ENCODE measurements at places on chromosomes 16 and 17. TPM values are rescaled to one million over a fixed set of nuclear protein-coding genes. Genes with fewer than 3 reads are reported as not detected.

DNA sequence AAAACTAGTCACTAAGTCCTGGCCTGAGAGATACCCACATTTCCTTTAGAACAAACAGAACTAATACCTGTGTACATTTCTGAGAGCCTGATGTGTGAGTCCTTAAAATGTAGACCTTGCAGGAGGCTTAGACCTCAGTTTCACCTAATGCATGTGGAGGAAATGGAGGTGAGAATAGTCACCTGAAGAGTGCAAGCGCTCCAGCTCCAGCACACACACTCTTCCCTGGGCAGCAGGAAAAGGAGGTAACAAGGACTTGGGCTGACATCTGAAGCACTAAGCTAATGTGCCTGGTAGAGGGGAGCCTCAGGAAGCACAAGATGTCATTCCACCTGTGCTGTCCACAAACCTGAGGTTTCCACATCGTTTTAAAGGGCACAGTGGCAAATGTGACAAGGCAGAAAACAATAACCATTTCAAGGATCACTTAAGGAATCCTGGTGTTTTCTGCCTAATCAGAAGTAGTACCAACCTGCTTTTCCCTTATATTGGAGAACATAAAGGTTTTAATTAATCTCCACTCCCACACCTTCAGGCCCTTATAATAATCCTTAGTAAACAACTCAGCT, 17.2 kb upstream of the RSL1D1 start:
- DNase-seq: no peak

DNA sequence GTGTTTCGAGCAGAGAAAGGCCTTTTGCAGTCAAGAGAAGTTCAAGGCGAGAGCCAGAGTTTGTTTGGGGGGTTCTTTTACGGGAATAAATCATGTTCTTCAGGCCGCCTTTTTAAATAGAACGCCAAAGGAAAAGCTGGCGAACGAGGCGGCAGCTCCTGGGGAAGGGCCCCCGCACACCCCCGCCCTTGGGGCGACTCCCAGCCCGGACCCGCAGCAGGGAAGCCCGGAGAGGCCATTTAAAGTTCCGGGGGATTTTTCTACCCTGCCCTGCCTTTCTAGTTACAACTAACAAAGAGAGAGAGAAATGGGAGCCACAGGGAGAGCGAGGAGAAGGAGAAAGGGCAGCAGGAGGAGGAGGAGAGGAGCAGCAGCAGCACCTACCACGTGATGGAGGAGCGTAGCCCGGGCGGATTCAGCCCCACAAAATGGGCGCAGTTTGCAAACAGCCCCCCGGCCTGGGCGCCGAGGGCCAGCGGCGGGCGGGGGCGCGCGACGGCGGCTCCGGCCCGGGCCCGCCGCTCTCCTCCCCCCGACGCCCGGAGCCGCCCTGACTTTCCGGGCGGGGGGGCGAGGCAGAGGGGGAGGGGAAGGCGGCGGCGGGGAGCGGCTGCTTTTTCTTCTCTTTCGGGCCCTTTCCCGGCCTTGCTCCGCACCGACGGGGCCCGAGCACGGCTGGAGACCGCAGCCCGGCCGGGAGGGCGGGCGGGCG, 634 bp downstream of the KANSL1 start:
- DNase-seq: peak; percentile 75

DNA sequence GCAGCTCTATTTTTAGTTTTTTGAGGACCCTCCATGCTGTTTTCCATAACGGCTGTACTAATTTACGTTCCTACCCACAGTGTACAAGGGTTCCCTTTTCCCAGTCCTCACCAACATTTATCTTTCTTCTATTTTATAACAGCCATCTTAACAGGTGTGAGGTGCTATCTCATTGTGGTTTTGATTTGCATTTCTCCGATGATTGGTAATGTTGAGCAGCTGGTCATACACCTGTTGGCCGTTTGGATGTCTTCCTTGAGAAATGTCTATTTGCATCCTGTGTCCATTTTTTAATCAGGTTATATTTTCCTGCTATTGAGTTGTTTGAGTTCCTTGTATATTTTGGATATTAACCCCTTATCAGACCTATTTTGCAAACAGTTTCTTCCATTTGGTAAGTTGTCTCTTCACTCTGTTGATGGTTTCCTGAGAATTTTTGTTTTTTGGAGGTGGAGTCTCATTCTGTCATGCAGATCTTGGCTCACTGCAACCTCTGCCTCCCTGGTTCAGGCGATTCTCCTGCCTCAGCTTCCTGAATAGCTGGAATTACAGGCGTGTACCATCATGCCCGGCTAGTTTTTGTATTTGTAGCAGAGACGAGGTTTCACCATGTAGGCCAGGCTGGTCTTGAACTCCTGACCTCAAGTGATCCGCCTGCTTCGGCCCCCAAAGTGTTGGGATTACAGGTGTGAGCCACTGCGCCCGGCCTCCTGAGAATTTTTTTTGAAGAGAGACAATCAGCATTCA, 279.6 kb downstream of the SNX29 start:
- no peak for DNase-seq

DNA sequence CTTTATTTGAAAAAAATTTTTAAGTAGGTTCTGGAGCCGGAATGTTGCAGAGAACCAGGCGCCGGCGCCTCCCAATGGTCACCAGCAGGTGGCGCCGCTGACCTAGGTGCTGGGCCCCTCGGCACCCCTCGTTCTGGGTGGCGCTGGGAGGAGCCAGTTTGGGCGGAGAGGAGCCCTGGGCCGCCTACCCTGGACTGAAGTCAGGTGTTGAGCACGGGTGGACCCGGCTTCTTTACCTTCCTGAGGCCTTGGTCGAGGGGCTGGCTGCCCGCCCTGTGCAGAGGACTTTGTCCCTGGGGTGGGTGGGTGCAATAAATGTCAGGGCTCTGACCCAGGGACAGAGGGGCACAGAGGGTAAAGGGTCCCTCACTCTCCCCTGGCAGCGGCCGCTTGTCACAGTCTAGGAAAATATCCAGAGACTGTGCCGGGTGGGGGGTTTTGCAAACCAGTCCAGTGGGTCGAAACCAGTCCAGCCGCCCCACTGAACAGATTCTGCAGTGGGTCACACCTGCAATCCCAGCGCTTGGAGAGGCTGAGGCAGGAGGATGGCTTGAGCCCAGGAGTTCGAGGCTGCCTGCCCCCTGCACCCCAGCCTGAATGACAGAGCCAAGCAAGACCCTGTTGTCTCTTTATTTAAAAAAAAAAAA, 30.1 kb upstream of the TNFRSF13B start:
- peak; percentile 77 for DNase-seq

GRCh38 chr16:59899940-59900339, 1165.8 kb upstream of the GOT2 start:
- no peak for DNase-seq

DNA sequence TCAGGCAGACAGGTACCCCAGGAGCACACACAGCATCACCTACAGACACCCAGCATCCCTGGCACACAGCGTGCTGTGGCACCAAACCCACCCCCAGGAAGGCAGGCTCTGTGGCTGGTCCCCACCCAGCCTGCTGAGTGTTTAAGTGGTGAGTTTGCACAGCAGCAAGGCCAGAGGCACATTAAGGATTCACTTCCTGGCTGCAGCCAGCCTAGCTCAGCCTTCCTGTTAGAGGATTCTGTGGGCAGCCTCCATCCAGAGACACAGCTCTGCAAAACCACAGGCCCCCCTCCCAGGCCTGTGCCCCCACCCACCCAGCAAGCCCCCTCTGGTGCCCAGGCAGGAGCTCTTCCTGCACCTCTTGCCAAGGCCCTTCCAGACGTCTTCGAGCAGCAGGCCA, 36.1 kb upstream of the PHB1 start:
- DNase-seq: no peak

DNA sequence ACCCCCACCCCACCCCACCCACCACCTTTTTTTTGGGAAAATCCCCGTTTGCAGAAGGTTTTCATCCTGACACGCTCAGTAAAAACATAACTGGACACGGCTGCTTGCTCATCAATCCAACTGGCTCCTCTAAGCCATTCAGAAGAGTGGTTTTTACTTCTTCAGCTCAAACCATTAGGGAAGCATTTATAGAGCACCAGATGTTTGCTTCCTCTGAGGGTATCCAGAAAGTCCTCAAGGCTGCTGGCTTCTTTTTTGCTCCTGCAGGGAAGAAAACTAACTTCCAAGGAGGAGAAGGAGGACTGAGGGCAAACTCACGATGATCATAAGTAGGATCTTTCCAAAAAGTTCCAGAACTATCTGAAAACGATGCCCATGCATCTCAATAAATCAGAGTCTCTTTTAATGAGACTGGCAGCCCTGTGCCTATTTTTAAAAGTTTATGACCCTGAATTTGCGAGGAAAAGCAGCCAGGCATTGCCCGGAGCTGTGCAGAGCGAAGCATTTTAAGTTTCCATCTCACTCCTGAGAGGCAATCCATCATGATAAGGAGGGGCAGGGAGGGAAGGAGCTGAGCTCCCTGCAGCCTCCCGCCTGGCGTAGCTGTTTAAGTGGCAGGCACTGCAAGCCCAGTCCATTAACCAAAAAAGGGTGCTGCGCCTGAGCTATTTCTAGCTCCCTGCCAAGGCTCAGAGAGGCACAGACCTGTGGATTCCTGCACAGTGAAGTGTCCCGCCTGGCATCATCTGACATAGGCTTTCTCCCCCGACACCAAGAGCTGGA, 146.3 kb upstream of the FOXF1 start:
- DNase-seq: no peak

GRCh38 chr16:77946823-77947222, 75.5 kb upstream of the CLEC3A start:
- DNase-seq: no peak

- no peak for DNase-seq
Measured at GRCh38 chr17:246851-247421, 65.5 kb upstream of the DOC2B start.

GRCh38 chr16:86701286-86701975, 123.1 kb downstream of the FOXL1 start:
- no peak for DNase-seq

- no peak for DNase-seq
Measured at GRCh38 chr17:47741109-47741792, 8.2 kb downstream of the TBX21 start.

- DNase-seq: no peak
Measured at GRCh38 chr17:82985428-82985805, 94.0 kb upstream of the METRNL start.

GRCh38 chr17:57890857-57891232, 41.0 kb upstream of the MRPS23 start:
- DNase-seq: no peak

DNA sequence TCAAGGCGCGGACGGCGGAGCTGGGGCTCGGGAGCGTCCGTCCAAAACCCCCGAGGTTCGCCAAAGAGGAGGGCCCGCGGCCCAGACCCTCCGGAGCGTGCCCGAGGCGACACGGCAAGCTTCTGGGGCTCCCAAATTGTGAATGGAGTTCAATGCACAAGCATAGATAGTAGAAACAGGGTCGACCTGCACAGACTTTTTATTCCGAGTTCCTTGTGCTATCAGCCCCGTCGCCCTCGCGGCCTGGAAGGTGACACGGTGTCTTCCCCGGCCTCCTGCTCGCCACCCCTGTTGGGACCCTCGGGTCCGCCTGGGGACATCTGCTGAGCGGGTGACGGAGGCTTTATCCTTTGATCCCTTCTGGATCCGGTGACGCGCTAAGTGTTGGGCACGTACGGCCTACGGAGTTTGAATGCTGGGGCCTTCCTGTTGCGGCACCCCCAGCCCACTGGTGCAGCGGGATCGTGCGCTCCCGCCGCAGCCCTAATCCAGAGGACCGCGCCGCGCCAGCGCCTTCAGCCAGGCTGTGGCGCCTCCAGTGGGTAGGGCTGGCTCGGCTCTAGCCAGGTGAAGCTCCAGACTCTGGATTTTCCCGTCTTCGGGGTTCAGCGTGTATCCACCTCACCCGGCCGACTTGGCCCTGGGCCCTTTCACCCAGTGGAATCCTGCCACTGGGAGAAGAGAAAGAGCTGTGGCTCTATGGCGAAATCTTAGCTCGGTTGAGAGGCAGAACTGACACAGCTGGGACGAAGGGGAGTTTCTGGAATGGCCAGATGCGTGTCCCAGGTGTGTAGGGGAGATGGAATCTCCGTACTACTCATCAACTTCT, 17.0 kb upstream of the NTN1 start:
- no peak for DNase-seq

DNA sequence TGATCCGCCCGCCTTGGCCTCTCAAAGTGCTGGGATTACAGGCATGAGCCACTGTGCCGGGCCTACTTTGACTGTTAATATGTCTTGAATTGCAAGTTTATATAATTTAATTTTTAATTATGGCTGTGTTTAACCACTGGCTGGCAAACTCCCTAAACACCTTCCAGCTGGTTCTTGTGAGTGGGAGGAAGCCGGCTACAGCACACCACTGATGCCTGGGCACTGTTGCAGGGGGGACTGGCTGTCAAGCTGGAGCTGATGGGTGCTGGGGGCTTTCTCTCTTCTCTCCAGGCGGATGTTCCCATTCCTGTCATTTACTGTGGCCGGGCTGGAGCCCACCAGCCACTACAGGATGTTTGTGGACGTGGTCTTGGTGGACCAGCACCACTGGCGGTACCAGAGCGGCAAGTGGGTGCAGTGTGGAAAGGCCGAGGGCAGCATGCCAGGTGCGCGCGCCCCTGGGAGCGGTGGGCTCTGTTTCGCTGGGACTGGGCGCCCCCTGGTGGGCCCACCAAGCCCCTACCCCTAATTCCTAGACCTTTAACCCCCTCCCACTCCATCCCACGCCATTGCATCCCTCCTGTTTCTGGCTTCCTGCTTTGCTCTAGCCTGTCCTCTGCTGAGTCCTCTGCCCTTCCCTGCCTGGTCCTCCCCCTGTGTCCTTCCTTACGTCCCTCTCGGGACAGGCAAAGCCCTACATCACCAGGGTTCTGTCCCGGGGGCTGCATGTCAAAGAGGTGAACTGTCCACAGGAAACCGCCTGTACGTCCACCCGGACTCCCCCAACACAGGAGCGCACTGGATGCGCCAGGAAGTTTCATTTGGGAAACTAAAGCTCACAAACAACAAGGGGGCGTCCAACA, 9.5 kb downstream of the TBX21 start:
- DNase-seq: no peak

- DNase-seq: peak; percentile 42
Measured at GRCh38 chr16:75506574-75506973, 11.3 kb upstream of the CHST6 start.

- DNase-seq: no peak
Measured at GRCh38 chr17:21263376-21263775, 10.2 kb upstream of the NATD1 start.

DNA sequence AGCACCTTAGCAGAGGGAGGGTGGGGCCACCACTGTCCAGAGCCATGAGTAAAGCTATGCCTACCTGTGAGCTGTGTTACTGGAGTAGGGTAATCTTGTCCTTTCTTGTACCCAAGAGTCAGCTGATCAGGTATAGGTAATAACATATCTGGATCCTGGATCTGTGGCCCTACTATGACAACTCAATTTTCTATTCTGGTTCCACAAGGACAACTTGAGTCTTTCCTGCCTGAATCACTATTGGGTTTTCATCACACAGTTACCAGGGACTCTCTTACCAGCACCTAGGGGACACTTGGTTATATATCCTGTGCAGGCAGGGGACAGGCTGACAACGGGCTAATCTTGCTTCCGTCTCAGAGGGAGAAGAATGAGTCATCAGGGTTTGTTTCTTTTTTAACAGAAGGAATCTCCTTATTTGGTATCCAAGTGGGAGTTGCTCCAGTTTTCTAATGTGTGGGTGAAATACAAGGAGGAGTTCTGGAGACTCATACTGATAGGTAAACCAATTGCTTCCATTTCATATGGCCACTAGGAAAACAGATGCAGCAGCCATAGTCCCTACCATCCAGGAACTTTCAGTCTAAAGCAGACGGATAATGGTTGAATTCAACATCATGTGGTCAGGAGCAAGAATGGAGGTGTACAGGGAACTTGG, 6.8 kb downstream of the ZNF267 start:
- no peak for DNase-seq

- DNase-seq: no peak
Measured at GRCh38 chr16:81424771-81425170, 19.8 kb upstream of the CMIP start.

Gene GPR139
- total RNA-seq: not detected

Gene ELMO3
- 60.7 TPM for total RNA-seq

Gene ATP2A3
- total RNA-seq: 308 TPM

Gene CD300A
- 3.1 TPM for total RNA-seq

Gene USP6
- total RNA-seq: 0.13 TPM

Measured in colonic mucosa (tissue), 4 donors.